ENCODE measurements at places on chromosomes 7 and 10. TPM values are rescaled to one million over a fixed set of nuclear protein-coding genes. Genes with fewer than 3 reads are reported as not detected.
A peak's percentile ranks its signal among the peaks of the same experiment; 100 is the strongest.

DNA sequence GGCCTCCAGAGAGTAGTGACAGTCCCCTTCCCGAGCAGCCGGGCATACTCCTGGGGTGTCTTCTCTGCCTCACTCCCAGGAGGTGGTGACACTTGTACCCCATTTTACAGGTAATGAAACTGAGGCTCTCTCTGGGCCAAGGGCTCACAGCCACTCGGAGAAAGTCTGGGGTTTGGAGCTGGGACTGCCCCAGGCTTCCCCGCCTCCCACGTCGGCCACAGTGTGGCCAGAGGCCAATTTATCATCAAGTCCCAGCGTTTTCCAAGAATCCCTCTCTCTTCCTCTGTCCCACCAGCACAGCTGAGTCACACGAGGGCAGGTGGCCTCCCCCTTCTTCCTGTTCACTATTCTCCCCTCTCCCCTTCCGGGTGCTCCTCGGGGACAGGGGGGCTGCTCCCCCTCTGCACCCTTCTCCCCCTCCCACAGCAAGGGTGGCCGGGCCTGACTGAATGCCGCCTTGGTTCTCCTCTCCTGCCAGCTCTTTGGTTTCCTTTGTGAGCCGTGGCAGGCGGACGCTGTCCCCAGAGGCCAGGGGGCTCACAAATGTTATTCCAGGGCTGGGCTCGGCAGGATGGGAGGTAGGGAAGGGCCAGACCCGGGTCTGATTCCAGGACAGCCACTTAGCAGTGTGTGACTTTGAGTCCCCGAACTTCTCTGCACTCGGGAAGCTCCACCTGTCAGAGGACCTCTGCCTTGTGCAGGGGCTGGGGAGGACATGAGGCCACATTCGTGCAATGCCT is 17.7 kb downstream of the CLIP2 start:
- peak overlapping the region; percentile 11 for H3K4me3 ChIP-seq
- H3K36me3 ChIP-seq: no peaks in the 10 kb centered on the region
- no peak for DNase-seq
- peaks cover 16% of the 10 kb centered on the region for H3K4me1 ChIP-seq

GRCh38 chr10:93968540-93968945 is 25.2 kb upstream of the PLCE1 start:
- no peaks in the 10 kb centered on the region for H3K36me3 ChIP-seq
- no peak for DNase-seq
- no peak overlapping the region for H3K4me3 ChIP-seq
- no peak overlapping the region for H3K27ac ChIP-seq
- H3K27me3 ChIP-seq: no peaks in the 10 kb centered on the region
- no peaks in the 10 kb centered on the region for H3K4me1 ChIP-seq

DNA sequence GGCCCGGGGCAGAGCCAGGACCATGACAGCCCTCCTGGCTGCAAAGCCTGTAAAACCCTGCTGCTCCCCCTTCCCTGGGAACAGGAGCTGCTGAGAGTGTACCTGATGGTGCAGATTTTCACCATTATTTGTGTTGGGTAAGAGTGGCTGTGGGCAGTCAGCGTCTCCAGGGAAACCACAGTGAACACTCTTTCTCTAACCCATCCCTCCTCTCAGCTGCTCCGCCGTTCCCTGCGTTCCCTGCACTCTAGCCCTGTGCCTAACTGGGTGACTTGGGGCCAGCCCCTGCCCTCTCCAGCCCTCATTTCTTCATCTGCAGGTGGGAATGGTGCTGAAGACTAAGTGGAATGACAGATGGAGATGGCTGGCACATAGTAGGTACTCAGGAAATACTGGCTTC is 75.9 kb upstream of the PCBD1 start:
- no peaks in the 10 kb centered on the region for H3K36me3 ChIP-seq
- no peak overlapping the region for H3K4me3 ChIP-seq
- no peak for DNase-seq
- no peak overlapping the region for H3K27ac ChIP-seq
- no peaks in the 10 kb centered on the region for H3K27me3 ChIP-seq

- H3K36me3 ChIP-seq: no peaks in the 10 kb centered on the region
- DNase-seq: no peak
- no peaks in the 10 kb centered on the region for H3K4me1 ChIP-seq
- no peak overlapping the region for H3K27ac ChIP-seq
Measured at GRCh38 chr7:114468844-114469243, 54.2 kb downstream of the FOXP2 start.

The H2BK1 gene
- total RNA-seq: 5.1 TPM

GRCh38 chr10:44390585-44391072 is 5.7 kb upstream of the CXCL12 start:
- DNase-seq: no peak
- H3K27ac ChIP-seq: no peak overlapping the region
- peaks cover 50% of the 10 kb centered on the region for H3K27me3 ChIP-seq
- H3K4me1 ChIP-seq: no peaks in the 10 kb centered on the region
- H3K36me3 ChIP-seq: no peaks in the 10 kb centered on the region

DNA sequence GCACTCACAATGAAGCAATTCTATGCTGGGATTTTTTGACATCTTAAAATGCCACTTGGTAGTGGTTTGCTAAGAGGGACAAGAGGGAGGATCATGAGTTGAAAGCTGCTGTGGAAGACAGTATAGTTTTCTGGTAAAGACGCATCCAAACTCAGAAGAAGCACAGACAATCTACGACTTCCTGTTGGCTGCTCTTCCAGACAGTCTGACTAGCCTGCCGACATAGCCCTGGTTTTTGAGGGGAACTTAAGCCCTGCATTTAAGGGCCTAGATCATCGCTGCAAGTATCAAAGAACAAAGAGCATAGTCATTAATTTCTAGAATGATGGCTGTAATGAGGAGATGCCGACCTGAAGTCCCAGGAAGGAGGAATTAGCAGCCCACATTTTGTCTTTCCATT is 99.9 kb upstream of the IKZF1 start:
- H3K36me3 ChIP-seq: no peaks in the 10 kb centered on the region
- no peak overlapping the region for H3K27ac ChIP-seq
- H3K4me3 ChIP-seq: no peak overlapping the region
- DNase-seq: no peak
- H3K4me1 ChIP-seq: peaks cover 46% of the 10 kb centered on the region
- no peaks in the 10 kb centered on the region for H3K27me3 ChIP-seq

The C10orf67 gene
- total RNA-seq: 0.13 TPM

- H3K27ac ChIP-seq: no peak overlapping the region
- H3K4me3 ChIP-seq: no peak overlapping the region
- H3K36me3 ChIP-seq: no peaks in the 10 kb centered on the region
Measured at GRCh38 chr7:69739190-69739589, 140.9 kb downstream of the AUTS2 start.

DNA sequence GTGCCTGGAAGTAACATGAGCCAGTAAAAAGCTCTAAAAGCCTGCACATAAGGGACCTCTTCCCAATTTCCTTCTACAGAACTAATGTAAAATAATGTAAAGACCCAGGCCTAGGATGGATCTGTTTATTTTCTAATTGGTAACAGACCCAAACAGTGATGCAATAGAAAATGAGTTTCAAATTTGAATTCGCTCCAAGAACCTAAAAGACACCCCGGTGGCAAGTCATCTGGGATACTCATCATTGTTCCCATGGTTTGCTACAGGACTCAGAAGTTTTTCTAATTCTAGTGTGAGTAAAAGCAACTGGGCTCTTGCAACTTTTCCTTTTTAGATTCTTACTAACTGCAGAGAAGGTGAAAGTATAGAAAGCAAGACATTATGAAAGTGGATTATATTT is 271.3 kb upstream of the CACNA2D1 start:
- no peak for DNase-seq
- no peak overlapping the region for H3K27ac ChIP-seq
- no peaks in the 10 kb centered on the region for H3K36me3 ChIP-seq
- no peak overlapping the region for H3K4me3 ChIP-seq
- no peaks in the 10 kb centered on the region for H3K27me3 ChIP-seq
- no peaks in the 10 kb centered on the region for H3K4me1 ChIP-seq

DNA sequence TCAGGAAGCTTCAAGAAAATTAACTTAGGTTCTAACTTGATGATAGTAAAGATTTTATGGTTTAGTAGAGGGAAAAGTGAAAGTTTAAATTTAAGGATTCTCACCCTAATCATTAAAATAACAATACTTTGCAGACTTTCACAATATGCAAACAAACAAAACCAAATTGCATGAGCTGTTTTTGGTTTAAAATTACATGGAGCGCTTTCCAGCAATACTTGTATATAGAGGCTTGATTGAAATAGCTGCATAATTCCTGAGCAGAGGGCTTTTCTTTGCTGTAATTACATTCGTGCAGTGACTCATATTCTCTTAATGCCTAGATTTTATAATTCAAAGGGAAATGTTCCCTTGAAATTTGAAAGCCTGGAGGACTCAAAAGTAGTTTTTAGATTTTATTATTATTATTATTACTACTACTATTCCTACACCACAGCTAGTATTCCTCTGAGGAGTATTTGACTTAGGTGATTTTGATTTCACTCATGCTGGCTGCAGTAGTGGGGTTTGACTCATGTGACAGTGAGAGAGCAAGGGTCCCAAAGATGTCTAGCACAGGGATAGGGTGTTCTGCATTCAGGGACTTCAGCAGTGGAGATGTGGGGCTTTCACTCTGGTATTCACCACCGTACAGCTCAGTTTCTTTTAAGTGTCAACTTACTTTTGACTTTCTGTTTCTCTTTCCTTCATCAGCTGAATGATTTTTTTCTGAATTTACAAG is 138.1 kb downstream of the ADAM22 start:
- H3K36me3 ChIP-seq: no peaks in the 10 kb centered on the region
- DNase-seq: no peak
- H3K27me3 ChIP-seq: no peaks in the 10 kb centered on the region
- no peak overlapping the region for H3K4me3 ChIP-seq
- H3K27ac ChIP-seq: no peak overlapping the region
- H3K4me1 ChIP-seq: no peaks in the 10 kb centered on the region

DNA sequence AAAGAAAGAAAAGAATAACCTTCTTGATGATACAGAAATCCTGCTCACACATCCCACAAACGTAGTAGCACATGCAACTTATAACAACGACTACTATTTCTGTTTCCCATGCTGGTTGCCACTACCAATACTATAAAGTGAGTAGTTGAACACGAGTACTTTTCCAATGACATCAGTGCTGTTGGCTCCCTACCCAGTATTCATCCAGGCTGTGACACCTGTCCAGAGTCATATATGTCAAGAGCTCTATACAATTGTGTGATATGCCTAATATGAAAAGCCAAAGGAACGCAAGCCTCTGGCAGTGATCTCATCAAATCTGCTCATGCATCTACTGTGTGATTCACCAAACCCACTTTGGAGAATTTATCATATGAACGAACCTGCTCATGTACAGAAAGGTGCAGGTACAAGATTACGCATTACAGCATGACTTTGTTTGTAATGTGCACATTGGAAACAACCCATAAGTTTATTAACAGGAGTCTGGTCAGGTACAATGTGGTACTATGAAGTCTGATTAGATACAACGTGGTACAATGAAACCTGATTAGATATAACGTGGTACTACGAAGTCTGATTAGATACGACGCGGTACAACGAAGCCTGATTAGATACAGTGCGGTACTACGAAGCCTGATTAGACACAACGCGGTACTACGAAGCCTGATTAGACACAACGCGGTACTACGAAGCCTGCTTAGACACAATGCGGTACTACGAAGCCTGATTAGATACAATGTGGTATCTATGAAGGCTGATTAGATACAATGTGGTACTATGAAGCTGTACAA is 5.8 kb upstream of the ITIH5 start:
- no peak overlapping the region for H3K4me3 ChIP-seq
- no peak for DNase-seq
- no peak overlapping the region for H3K27ac ChIP-seq
- peaks cover 2% of the 10 kb centered on the region for H3K27me3 ChIP-seq

GRCh38 chr7:67447297-67447696 is 450.7 kb downstream of the TYW1 start:
- no peak overlapping the region for H3K4me3 ChIP-seq
- H3K36me3 ChIP-seq: no peaks in the 10 kb centered on the region
- DNase-seq: no peak

DNA sequence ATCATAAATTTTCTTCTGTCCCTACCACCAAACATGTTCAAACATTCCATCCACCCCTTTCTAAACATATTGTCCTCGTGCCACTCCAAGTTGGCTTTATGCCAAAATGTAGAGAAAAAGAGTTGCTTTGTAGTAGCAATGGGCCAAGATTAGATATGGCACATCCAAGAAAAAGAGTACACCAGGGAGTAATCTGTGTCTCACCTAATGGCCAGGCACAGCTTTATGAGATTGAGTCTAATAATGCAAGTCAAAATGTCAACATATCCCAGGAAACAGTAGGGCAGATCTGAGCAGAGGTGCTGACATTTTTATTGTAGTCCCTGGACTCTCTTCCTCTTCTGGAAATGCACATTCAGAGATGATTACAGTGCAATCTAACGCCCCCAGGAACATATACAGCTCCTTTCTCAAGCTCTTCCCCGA is 5.7 kb upstream of the OR6V1 start:
- no peak overlapping the region for H3K27ac ChIP-seq
- no peaks in the 10 kb centered on the region for H3K36me3 ChIP-seq
- H3K4me1 ChIP-seq: no peaks in the 10 kb centered on the region
- no peak for DNase-seq
- H3K4me3 ChIP-seq: no peak overlapping the region
